ENCODE measurements at places on chromosomes 4 and X.

DNA sequence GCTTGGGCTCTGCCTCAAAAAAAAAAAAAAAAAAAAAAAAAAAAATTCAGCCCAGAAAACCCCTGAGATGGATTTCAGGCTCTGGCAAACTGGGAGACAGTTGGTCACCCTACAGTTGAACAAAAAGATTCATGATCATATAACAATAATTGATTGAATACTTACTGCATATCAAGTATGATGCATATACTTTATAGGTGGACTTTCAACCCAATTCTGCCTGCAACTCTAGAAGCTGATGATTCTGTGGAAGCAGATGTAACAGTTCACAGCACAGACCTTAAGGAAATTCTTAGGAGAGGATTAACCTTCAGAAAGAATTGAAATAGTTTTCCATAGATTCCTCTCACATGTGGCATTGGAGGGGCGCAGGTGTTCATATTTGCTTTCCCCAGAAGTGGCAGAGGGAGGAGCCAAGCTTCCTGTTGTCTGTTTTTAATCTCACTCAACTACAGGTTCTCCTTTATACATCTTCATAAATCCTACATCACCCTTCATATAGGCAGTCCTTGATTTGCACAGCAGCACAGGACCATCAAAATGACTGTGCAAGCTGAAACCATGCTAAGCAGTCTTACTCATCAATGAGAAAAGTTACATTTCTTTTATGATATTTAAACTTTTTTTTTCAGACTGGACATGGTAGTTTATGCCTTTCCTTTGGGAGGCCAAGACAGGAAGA, 149.4 kb upstream of the KLF3 start:
- DNase-seq: no peak

- no peak for DNase-seq
Measured at GRCh38 chrX:11423949-11424348, 130.7 kb downstream of the AMELX start.

DNA sequence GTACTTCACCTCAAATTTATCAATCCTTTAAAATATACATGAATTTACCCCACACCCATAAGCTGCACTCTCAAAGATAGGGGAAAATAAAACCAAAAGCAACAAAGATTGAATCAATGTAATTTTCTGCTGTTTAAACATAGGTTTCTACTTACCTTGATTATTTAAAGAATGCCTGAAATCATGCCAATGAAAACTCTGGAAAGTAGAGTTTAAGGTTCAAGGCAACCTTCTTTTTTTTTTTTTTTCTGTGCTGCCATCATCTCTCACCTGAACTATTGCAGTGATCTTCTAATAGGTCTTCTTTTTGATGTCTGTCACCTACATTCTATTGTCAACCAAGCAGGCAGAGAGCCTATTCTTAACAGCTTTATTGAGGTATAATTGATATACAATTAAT, 682.1 kb downstream of the IL1RAPL1 start:
- no peak for DNase-seq

- DNase-seq: peak; percentile 12
Measured at GRCh38 chr4:153649572-153649991, 34.5 kb upstream of the TLR2 start.

- DNase-seq: no peak
Measured at GRCh38 chr4:185165605-185166063, 22.6 kb downstream of the SLC25A4 start.

- no peak for DNase-seq
Measured at GRCh38 chrX:120380699-120381098, 18.8 kb downstream of the ATP1B4 start.

GRCh38 chrX:18158963-18159362, 61.7 kb downstream of the BEND2 start:
- no peak for DNase-seq

- DNase-seq: no peak
Measured at GRCh38 chr4:141004823-141005222, 128.4 kb downstream of the RNF150 start.

- DNase-seq: no peak
Measured at GRCh38 chr4:158649111-158649680, 22.5 kb downstream of the C4orf46 start.

DNA sequence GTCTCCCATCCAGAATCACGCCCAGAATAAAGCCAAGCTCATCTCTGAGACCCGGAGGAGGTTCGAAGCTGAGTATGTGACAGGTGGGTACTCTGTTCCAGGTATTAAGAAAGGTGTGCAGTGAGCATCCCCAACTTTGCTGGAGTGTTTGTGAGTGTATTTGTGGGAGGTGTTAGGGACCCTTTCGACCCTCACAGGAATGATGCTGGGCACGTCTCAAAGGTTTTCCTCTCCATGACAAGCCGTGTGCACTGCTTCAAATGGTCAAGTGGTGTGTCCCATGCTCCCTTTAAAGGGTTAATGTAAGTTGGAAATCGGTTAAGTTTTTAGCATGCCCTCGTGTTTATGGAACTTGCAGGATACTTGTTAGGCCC, 442 bp downstream of the MOSPD2 start:
- no peak for DNase-seq

DNA sequence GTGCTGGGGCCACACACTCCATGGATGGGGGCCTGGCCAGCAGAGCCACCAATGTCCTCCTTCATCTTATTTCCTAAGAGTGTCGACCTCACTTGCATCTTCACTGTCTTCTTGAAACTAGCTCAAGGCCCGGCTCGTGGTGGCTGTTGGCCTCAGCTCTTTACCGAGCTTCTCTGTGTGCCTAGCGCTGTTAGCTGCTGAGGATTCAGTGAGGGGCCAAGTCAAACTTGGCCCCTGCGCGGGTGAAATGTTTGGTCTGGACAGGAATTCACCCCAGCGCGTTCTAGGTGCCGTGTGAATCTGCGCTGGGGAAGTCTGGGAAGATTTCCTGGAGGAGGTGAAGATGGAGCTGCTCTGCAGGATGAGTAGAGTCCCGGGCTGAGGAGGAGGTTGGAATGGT, 8.5 kb downstream of the SORCS2 start:
- no peak for DNase-seq

DNA sequence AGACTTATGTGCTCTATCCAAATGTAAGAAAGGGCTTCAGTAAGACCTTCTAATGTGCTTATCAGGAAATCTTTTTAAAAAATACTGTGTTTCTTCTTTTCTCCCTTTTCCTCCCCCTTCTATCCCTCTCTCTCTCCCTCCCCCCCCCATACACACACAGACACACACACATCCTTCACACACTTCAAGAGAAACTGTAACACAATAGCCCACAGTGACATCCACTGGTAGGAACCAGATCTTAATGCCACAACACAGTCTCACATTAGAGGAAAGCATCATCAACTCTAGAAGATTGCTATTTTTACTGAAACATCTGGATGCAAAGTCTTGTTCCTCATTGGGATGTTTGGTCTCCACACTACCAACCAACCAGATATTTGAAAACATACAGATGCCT, 4.6 kb downstream of the PCDH19 start:
- DNase-seq: no peak

- no peak for DNase-seq
Measured at GRCh38 chr4:32219306-32220075, 1499.3 kb downstream of the PCDH7 start.

DNA sequence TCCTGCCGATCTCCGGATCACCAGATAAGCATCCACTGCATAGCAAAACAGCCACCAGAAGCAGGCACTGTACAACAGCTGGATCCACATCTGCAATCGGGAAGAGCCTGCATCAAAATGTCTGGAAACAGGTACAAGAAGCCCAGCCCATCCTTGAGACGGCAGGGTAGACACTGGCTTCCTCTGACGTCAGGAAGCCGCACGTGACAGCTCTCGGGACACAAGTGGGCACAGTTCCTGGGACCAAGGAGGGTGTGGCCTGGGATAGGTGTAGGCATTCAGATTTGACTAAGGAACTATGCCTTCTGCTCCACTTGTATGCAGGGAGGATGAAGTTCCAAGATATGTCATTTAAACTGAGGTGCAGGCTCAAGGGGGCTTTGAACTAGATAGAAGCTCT, 6.3 kb downstream of the GPR143 start:
- DNase-seq: no peak

DNA sequence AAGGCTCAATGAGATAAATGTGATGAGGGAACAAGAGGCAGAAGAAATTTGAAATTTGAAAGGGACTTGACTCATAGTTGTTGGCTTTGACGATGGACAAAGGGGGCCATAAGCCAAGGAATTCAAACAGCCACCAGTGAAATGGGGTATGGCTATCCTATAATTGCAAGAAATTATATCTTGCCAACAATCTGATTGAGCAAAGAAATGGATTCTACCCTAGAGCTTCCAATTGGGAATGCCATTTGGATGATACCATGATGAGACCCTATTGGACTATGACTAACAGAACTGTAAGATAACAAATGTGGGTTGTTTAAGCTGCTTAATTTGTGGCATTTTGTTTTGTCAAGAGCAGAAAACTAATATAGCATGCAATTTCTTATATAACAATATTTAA, 270.1 kb upstream of the ARSJ start:
- no peak for DNase-seq

DNA sequence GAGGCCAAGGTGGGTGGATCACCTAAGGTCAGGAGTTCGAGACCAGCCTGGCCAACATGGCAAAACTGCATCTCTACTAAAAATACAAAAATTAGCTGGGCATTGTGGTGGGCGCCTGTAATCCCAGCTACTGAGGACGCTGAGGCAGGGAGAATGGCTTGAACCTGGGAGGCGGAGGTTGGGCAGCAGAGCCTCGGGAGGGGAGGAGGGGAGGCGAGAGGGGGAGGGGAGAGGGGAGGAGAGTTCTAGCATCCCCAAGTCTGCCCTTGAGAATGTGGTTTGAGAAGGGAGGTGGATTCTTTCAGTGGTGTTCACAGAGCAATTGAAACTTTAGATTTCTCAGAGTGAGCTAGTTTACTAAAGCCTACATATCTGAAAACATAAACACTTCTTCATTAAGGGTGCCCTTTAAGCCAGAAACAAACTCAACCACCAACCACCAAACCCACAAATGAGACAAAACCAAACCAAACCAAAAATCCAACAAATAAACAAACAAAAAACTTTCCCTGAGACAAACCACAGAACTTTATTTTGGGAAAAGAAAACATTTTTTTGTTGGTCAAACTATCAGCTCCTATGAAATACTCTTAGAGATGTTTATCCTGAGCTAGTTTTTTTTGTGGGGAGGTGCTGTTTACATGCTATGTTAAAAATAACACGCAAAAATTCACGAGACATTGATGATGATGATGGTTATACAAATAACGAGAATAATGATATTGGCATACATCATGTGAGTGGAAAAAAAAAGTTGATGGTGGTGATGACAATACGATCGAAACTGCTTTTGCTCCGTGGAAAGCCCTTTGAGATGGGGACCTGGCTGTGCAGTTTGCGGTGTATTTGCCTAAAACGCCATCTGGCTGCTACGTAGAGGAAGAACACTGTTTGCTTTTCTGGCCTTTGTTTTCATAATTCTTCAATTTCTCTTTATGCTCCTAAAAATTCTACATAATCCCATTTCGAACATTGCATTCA, 98.2 kb upstream of the PRKX start:
- DNase-seq: no peak

- DNase-seq: no peak
Measured at GRCh38 chrX:118182025-118182424, 65.4 kb upstream of the KLHL13 start.

- no peak for DNase-seq
Measured at GRCh38 chrX:43677993-43678392, 21.9 kb downstream of the MAOA start.

GRCh38 chr4:145625677-145626622, 6.8 kb downstream of the MMAA start:
- DNase-seq: no peak

- DNase-seq: no peak
Measured at GRCh38 chr4:75889537-75890199, 12.6 kb downstream of the PPEF2 start.

DNA sequence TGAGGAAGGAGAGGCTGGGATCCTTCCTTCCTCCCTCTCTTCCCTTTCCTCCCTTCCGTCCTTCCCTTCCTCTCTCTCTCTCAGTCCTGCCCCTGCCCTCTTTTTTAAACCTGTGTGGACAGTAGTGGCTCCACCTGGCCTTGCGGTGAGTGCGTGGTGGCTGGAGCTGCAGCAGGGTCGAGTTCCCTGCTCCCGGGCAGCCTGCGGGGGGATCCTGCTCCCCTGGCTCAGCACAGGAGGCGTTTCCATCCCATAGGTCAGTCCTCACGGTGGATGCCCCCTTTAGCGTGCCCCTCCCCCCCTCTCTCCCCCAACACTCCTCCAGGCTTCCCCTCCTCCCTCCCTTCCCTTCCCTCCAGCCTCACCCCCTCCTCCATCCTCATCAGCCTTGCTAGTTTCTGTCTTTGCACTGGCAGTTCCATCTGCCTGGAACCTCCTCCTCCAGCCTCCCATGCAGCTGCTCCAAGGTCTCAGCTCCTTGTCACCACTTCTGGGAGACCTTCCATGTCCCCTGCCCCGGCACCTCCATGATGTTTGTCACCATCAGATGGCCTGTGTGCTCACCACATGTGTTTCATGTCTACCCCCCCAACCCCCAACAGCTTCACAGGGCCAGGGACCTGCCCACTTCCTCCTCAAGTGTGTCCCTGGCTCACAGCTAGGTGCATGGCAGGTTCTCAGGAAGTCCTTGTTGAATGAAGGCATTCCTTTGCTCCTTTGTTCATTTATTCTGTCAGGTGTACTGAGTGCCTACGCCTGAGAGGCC, 68.4 kb downstream of the PSAPL1 start:
- no peak for DNase-seq

DNA sequence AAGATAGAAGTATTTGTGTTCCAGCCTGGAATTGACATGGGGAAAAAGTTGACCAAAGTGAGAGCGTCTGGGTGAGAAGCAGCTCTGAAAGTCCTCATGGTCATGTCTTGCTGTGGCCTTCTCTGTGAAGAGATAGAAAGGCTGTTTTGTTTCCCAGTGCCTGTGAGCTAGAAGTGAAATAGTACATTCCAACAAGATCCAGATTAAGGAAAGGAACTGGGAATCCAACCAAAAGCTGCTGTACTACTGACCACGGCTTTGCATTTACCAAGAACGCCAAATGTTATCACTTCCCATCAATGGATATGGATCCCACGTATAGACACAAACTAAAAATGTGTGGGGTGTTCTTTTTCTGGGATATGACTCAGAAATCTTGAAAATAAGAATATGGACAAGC, 51.2 kb downstream of the TENM3 start:
- no peak for DNase-seq

DNA sequence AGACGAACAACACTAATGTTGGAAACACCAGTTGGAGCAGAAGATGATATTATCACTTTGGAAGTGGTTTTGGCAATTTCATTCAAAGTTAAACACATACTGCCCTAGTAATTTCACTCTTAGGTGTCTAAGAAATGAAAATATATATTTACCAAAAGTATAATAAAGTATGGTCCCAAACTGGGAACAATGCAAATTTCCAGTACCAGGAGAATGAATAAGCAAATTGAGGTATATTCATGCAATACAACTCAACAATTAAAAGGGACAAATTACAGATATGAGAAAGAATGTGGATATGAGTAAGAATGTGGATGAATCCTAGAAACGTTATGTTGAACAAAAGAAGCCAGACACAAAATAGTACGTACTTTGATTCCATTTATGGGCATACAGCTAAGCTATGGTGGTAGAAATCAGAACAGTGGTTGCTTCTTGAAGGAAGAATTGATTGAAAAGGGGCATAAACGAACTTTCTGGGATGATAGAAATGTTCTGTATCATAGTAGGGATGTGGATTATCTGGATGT, 10.0 kb downstream of the ELMOD2 start:
- no peak for DNase-seq

Data from nephron progenitor cell (in vitro differentiated cells).